ENCODE measurements at places on chromosomes 12 and 14.

DNA sequence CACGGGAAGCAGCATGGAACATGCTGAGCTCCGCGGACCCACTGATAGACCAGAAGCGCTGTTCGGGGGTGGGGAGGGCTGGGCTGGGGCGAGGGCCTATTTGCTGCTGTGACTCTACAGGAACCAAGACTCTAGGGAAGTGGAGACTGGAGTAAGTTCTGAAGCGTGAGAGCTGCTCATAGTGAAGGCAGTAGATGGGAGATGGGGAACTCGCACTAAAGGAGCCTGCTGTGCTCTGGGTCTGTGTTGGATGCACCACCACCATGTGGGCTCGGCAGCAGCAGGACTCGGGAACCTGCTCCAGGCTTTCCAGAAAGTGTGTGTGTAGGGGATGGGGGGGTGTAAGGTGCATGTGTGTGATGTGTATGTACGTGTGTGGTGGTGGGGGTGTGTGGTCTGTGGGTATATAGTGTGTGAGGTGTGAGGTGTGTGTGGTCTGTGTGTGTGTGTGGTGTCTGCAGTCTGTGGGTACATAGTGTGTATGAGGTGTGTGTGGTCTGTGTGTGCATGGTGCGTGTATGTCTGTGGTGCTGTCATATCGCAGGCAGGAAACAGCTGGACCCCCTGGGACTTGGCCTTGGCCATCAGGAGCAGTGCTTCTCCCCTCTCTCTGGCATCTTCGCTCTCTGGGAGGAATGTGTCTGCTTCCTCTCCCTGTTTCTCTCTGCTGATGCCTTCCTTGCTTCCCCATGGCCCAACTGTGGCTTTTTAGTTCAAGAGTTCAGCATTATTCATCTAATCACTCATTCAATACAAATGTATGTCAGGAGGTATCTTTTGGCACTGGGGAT lies 378.9 kb downstream of the FUT8 start:
- no peak for DNase-seq

GRCh38 chr14:78232231-78233000 lies 62.2 kb downstream of the NRXN3 start:
- DNase-seq: no peak

DNA sequence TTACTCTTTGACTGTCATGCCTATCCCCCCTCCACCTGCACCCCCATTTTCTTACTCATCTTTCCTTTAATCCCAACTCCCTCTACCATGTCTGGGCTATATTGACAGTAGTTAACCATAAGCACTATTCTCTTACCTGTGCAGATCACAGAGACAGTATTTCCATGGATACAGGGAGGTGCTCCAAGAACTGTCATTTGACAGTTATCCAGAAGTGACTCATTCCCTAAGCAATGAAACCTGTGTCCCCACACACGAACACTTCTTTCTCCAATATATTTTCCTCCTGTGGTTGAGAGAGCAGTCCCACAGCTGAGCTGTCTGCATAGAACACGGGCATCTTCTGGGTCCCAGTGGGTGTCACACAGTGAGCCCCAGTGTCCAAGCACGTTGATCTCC lies 68.8 kb downstream of the CD163L1 start:
- DNase-seq: no peak

DNA sequence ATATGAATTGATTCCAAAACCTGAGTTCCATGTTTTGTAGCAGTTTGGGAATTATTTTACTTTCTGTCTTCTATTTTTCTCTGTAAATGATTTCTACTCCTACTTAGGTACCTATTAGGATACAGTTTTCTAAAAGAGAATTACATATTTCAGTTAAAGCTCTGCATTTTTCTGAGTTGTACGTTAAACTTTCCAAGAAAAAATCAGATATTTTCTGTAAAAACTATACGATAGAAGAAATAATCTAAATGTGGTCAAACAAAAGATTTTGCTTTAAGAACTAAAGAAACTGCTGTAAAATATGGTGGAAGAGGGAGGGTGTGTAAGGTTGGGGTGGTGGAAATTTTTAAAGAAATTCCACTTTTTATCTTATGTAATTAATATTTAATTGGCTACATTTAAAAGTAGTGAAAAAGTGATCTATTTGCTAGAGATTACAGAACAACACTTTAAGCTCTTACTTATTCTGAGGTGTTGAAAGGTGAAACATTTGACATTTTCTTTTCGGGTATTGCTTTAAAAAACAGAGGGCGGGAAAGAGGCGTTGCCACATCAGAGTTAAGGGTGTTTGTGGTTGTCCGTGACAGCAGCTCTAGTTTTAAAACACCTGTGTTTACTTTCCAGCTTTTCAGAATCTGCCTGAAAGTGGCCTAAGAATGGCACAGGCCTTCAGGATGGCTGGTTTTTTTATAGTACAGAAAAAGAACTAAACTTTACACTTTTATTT lies 187.3 kb downstream of the MIPOL1 start:
- DNase-seq: no peak

DNA sequence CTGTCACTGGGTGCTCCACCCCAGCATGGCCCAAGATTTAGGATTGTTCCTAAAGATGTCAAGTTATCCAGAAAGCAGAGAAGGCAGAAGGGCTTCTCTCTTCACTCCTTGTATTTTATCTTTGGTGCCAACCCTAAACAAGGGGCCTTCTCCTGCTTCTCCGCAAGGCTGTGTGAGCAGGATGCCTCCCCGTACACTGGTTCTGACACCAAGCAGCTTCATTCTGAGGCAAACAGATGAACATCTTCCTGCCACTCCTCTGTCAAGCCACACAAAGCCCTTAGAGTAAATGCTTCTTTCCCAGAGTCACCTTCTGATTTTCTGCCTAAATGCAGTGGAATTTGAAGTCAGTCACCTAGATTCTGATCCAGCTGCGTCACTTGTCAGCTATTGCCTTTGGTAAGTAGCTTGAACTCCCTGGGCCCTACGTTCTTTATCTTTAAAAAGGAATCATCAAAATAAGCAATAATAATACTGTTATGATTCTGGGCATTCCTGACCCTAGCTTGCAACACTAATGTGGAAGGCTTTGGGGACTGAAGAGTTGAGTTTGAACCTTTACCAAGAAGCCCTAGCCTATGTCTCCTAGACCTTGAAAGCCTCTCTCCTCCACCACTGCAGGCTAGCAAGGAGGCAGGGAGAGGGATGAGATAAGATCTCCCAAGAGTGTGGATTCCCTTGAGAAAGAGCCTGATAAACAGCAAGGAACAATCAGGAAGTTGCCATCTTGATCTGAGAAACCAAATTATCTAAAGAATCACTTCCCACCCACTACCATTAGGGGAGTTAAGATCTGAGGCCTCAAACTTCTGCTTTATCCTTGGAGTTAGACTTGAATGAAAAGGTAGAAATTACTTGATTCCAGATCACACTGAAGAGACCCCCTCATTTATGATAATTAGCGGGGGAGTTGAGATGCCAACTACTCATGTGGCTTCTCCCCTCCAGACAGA lies 5.7 kb downstream of the KRT73 start:
- no peak for DNase-seq

DNA sequence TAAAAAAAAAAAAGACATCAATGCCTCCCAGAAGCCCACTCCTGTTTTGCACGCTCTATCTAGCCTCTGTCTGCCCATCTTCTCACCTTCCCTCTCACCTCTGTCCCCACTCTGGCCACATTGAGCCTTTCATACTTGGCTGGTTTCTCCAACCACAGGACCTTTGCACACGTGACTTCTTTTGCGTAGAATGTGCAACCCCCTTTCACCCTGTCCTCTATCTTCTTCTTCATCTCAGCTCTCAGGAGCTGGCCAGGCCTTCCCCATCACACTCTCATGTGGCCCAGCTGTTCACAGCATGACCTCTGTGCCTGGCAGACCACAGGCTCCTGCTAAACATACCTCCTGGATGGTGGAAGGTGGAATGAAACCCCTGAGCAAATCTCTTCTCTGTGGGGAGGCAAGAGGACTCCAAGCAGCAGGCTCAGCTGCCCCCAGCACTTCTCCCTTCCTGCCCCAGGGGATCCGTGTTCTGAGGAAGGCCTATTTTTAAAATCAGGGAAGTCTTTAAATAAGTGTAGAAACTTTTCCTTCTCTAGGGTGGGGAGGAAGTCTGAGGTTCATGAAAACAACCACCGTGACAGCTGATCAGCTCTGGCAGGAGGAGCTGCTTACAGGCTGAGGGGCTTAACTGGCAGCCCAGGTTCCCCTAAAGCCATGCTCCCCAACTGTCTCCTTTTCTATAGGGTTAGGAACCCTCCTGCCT lies 11.6 kb downstream of the HVCN1 start:
- DNase-seq: no peak

DNA sequence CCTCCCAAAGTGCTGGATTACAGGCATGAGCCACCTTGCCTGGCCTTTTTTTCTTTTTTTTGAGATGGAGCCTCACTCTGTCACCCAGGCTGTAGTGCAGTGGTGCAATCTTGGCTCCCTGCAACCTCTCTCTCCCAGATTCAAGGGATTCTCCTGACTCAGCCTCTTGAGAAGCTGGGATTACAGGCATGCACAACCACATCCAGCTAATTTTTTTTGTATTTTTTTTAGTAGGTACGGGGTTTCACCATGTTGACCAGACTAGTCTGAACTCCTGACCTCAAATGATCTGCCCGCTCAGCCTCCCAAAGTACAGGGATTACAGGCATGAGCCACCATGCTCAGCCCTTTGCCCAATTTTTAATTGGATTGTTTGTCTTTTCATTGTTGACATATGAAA lies 58.0 kb downstream of the SINHCAF start:
- no peak for DNase-seq

- no peak for DNase-seq
These were observed 220.7 kb downstream of the EGLN3 start for GRCh38 chr14:33730156-33730555.

- DNase-seq: no peak
These were observed 170.0 kb upstream of the FOXN3 start for GRCh38 chr14:89587136-89587420.

GRCh38 chr14:32564596-32564995 lies 235.5 kb downstream of the AKAP6 start:
- no peak for DNase-seq

- no peak for DNase-seq
These were observed 152.5 kb upstream of the BTG1 start for GRCh38 chr12:92297932-92298696.

GRCh38 chr14:63032076-63032475 lies 13.2 kb downstream of the KCNH5 start:
- DNase-seq: no peak

DNA sequence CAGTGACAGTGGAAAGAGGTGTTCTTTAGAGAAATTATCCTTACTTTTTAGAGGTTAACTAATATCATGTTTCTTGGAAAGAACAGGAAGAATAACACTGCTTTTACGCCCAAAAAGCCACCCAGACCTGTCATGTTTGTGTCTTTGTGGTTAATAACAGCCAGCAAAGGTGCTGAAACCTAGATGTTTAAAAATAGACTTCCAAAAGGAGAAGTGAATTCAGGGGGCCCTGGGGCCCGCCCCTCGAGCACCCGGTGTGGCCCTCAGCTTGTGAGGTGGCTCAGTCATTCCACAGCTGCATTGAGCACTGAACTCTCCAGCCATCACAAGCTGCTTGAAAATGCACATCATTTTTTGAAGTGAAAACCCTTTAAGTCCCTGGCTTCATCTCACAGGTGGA lies 20.8 kb upstream of the AMN start:
- DNase-seq: no peak

GRCh38 chr12:105256011-105256410 lies 20.0 kb upstream of the APPL2 start:
- no peak for DNase-seq

DNA sequence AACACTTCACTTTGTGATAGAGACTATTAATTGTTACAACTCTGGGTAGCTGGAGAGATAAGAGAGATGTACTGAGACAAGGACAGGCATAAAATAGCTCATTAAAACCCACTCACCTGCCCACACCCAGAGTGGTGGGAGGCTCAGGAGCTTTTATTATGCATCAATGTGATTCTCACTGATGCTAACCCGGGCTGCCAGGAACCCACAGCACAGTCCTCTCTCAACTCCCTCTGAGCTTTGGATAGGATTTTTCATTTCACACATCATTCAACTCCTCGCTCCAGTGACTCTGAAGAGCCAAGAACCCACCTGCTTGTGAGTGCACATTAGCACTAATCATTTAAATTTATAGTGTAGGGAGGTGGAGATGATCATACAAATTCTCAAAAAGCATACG lies 827.9 kb downstream of the FLRT2 start:
- DNase-seq: no peak

DNA sequence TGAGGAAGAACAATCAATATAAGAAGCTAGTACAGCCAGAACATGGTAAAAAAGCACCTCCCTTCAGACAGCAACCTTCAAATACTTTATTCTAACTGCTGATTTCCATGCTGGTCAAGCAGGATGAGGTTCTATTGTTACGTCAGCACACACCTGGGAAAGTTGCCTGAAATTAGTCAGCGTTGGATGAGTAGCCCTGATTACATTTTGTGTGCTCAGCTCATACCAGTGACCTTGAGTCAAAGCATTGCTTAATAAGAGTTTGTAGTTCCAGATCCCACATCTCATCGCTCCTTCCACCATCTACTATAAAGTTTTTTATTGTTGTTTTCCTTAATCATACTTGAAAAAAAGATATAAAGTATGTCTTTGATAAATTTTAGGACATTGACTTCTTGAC lies 361.5 kb downstream of the EGLN3 start:
- no peak for DNase-seq

DNA sequence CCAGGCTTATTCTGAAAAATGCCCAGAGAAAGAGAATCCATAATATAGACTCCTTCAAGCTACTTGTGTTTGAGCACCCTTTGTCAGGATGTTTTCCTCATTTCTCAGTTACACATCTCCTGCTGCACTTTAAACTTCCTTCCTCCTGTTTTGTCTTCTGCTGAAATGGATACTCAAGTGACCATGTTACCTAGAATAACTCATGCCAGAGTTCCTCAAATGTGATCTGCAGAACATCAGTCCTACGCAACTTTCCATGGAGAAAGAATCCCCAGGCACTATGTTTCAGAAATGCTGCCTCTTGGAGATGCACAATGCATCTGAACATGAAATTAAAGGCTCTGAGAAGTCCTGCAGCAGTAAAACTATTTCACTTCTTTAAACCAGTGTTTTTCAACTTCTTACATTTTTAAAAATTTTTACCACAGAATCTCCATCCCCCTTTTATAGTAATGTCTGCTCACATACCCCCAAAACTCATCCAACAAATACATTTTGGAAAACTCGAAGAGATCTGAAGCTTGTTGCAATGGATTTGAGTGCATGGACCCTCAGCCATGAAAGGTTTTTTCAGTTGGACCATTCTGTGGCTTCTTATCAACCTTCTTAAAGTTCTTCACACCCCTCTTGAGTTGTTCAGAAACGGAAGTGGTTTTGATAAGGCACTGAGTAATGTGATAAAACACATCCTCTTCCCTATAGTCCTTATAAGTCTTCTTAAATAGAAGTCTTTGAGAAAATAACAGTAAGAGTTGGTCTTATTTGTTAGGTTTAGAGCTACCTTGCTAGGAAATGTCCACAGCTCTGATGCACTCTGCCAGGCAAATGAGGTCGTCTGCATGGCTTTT lies 84.5 kb upstream of the KCNA1 start:
- DNase-seq: no peak

GRCh38 chr14:30297876-30298795 lies 260.8 kb upstream of the G2E3 start:
- DNase-seq: no peak

GRCh38 chr12:44551631-44552030 lies 324.5 kb downstream of the NELL2 start:
- DNase-seq: no peak
